Ovary (tissue), 10 donors: ENCODE measurements at places on chromosomes 4 and X. TPM values are rescaled to one million over a fixed set of nuclear protein-coding genes. Genes with fewer than 3 reads are reported as not detected.
A peak's percentile ranks its signal among the peaks of the same experiment; 100 is the strongest.

Gene SHROOM3
- 70.1 TPM for total RNA-seq

Gene CCDC160
- total RNA-seq = 1.2 TPM

Gene TMSB15A
- 9.4 TPM for total RNA-seq

Gene PARM1
- 11.0 TPM for total RNA-seq

DNA sequence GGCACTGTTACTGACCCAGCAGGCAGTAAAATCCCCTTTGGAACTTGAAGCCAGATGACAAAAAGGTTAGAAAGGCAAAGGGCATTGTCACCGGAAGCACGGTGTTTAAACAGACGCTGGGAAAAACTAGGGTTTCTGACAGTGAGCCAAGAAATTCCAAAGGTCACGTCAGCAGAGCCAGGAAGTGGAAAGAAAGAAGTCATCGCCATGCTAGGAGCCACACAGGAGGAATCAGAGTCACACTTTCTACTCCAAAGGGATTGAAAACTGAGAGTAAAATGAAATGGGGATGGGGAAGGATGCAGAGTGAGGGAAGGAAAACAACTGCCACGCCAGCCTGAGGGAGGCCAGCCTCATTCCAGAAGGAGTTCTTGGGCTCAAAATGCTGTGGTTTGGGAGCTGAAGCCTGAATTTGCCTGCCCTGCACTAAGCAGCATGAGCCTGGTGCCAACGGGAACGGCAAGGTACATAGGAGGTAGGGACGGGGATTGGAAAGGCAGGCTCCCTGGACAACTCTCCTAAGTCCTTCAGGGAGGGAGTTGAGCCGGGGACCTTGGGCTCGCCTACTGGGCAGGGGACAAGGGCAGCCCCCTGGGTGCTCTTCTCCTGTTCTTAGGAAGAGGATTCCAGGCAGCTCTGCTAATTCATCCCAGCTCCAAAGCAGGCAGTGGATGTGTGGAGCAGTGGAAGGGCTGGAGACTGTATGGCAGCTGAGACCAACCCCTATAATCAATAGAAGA lies 66.8 kb downstream of the SOWAHB start:
- no peak overlapping the region for H3K27ac ChIP-seq
- no peaks in the 10 kb centered on the region for H3K36me3 ChIP-seq
- peaks cover 2% of the 10 kb centered on the region for H3K4me1 ChIP-seq
- DNase-seq = peak; percentile 45
- H3K27me3 ChIP-seq = no peaks in the 10 kb centered on the region

DNA sequence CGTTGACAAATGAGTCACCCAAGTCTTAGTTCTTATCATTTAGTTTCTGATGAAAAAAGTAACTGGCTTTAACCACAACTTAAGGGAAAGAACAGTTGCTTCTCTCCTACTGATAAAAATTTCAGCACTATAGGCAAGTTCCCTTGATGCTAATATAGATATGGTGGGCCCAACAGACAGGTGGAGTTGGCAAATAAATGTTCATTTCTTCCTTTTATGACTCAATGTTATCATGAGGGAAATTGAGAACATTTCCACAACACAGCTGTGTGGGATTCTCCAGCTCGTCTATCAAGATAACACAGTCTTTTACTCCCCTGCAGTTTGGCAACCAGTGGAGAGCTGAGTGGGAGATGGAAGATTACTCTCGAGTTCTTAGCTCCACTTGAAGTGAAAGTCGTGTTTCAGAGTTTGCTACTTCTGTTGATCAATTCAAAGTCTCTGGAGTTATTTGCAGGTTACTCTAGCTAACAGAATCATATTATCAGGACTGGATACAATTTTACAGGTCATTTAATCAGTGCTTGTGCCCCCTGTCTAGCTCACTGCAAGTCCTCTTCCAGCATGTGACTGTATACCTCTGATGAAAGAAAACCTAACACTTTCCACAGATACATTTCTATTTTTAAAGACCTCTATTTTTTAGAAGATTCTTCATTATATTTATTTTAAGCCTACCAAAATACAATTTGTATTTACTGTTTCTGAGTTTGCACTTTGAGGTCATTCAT lies 270.6 kb upstream of the GK2 start:
- DNase-seq = no peak
- H3K36me3 ChIP-seq = no peaks in the 10 kb centered on the region
- no peaks in the 10 kb centered on the region for H3K27me3 ChIP-seq
- no peak overlapping the region for H3K27ac ChIP-seq
- H3K4me3 ChIP-seq = no peak overlapping the region
- no peaks in the 10 kb centered on the region for H3K4me1 ChIP-seq

- no peak overlapping the region for H3K4me3 ChIP-seq
- H3K36me3 ChIP-seq = no peaks in the 10 kb centered on the region
- DNase-seq = no peak
Measured at GRCh38 chrX:52839137-52839536, 28.1 kb downstream of the XAGE5 start.

GRCh38 chr4:185700048-185700447 lies 111.9 kb downstream of the SORBS2 start:
- H3K4me1 ChIP-seq = no peaks in the 10 kb centered on the region
- no peak overlapping the region for H3K4me3 ChIP-seq
- no peak overlapping the region for H3K27ac ChIP-seq

- H3K36me3 ChIP-seq = no peaks in the 10 kb centered on the region
- H3K27ac ChIP-seq = no peak overlapping the region
- H3K4me1 ChIP-seq = no peaks in the 10 kb centered on the region
- H3K27me3 ChIP-seq = no peaks in the 10 kb centered on the region
- H3K4me3 ChIP-seq = no peak overlapping the region
Measured at GRCh38 chr4:143617994-143618679, 82.3 kb downstream of the FREM3 start.

DNA sequence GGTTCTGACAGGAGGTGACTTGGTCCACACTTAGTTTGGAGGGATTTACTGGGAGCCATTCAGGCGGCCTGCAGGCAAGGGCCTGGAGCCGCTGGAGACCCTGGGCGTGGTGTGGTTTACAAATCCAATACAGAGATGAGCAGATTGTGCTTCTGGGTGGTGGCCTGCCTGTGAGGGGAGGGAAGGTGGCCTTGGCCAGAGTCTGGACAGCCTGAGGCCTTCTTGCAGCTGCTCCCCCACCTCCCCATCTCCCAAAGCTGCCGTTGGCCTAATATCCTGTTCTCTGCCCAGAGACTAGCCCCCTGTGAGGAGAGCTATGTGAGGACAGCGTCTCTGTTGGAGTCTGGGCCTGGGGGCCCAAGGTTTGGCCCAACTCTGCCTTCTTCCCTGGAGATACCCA lies 163.9 kb upstream of the MAMLD1 start:
- no peaks in the 10 kb centered on the region for H3K27me3 ChIP-seq
- H3K4me1 ChIP-seq = no peaks in the 10 kb centered on the region
- no peak overlapping the region for H3K4me3 ChIP-seq
- DNase-seq = no peak
- H3K36me3 ChIP-seq = no peaks in the 10 kb centered on the region

GRCh38 chr4:184434501-184435066 lies 39.8 kb downstream of the IRF2 start:
- DNase-seq = no peak
- H3K4me3 ChIP-seq = no peak overlapping the region
- peaks cover 8% of the 10 kb centered on the region for H3K4me1 ChIP-seq
- H3K27me3 ChIP-seq = no peaks in the 10 kb centered on the region

DNA sequence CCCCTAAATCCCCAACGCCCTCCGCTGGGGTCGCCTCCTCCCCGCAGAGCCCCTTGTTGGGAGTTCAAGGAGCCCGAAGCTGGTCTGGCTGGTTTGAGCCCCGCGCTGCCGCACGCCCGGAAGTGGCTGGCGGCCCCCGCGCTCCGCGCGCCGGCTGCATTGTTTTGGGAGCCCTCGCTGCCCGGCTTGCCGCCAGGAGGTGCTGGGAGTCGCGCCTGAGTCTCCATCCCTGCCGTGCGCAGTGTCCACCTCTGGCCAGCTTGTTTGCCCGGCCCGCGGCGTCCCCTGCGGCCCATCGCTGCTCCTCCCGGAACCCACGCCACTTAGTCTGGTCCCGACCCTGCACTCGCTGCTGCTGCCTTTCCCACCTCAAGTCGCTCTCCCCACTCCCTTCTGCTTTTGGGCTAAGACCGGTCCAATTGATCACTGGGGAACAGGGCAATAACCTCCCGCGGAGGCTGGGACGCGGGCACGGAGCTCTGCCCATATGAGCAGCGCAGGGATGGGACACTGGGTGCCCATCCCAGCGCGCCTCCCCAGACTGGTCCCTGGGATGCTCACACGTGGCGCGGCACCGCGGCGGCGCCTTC lies 2.2 kb upstream of the SFRP2 start:
- DNase-seq = no peak
- peaks cover 5% of the 10 kb centered on the region for H3K4me1 ChIP-seq
- H3K27me3 ChIP-seq = no peaks in the 10 kb centered on the region
- no peaks in the 10 kb centered on the region for H3K36me3 ChIP-seq
- no peak overlapping the region for H3K4me3 ChIP-seq
- no peak overlapping the region for H3K27ac ChIP-seq

- no peaks in the 10 kb centered on the region for H3K36me3 ChIP-seq
- H3K4me3 ChIP-seq = no peak overlapping the region
- H3K4me1 ChIP-seq = no peaks in the 10 kb centered on the region
- no peaks in the 10 kb centered on the region for H3K27me3 ChIP-seq
Measured at GRCh38 chr4:183738961-183739360, 79.9 kb downstream of the TRAPPC11 start.

DNA sequence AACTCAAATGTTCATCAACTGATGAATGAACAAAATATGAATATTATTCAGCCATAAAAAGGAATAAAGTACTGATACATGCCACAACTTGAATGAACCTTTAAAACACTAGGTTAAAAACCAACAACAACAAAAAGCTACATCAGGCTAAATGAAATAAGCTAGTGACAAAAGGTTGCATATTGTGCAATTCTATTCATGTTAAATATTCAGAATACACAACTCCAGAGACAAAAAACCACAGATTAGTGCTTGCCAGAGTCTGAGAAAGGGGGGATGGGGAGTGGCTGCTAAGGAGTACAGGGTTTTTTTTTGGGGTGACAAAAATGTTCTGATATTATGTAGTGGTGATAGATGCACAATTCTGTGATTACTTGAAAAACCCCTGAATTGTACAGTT lies 58.5 kb downstream of the HAUS3 start:
- H3K4me3 ChIP-seq = no peak overlapping the region
- H3K27ac ChIP-seq = no peak overlapping the region
- no peaks in the 10 kb centered on the region for H3K27me3 ChIP-seq
- no peaks in the 10 kb centered on the region for H3K4me1 ChIP-seq
- H3K36me3 ChIP-seq = no peaks in the 10 kb centered on the region
- DNase-seq = no peak

DNA sequence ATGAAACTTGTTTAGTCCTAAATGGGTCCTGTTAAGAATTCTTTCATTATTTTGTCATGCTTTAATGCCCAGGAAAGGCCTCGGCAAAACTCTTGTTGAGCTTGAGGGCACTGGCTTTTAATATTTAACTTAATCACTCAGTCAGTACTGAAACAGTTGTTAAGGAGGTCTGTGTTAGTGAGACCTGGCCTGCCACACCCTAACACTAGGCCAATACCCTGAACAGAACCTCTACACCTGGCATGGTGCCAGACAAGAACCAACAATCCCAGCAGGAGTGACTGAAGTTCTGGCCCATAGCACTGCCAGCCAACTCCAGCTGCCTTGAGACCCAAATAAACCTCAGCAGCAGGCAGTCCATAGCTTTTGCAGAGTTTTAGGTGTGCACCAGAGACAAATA lies 85.7 kb upstream of the ITM2A start:
- H3K4me1 ChIP-seq = no peaks in the 10 kb centered on the region
- peaks cover 2% of the 10 kb centered on the region for H3K27me3 ChIP-seq
- no peaks in the 10 kb centered on the region for H3K36me3 ChIP-seq
- no peak overlapping the region for H3K27ac ChIP-seq
- H3K4me3 ChIP-seq = no peak overlapping the region
- DNase-seq = no peak

- H3K27me3 ChIP-seq = no peaks in the 10 kb centered on the region
- H3K36me3 ChIP-seq = no peaks in the 10 kb centered on the region
- no peak overlapping the region for H3K4me3 ChIP-seq
- no peak for DNase-seq
- no peak overlapping the region for H3K27ac ChIP-seq
Measured at GRCh38 chr4:152075253-152075928, 314.6 kb upstream of the GATB start.

DNA sequence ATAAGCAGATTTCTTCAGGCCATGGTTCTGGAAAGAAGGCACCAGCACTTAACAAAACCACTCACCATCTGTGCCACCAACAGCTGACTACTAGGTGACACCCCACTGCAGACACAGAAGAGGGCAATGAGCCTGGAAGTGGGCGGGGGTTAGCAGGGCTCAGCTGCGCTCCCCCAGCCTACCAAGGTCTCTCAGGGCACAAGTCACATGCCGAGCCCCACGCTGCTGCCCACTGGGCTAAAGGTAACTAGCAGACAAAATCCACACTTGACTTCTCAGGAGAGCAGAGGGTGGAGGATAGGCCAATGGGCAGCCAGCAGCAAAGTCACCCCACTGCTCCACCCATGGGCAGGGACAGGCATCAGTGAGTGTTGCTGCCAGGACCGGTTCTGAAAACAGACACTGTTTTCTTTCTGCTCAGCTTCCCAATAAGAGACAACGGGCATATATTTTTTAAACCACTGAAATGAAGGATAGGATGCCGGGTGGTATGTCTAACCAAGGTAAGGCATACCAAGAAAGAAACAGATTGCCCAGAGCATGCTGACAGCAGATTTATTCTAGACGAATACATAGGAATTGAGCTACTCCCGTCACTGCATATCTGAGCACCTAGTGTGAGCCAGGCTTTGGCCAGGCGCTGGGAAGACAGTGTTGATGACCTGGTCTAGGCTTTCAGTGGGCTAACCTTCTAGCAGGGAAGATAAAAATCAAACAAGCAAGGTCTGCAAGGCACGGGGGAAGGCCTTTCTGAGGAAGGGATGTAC lies 20.1 kb downstream of the ACSL1 start:
- DNase-seq = peak; percentile 44
- no peaks in the 10 kb centered on the region for H3K27me3 ChIP-seq
- H3K4me1 ChIP-seq = peaks cover 6% of the 10 kb centered on the region
- no peak overlapping the region for H3K4me3 ChIP-seq

GRCh38 chrX:46034868-46035267 lies 510.4 kb downstream of the ZNF674 start:
- no peak overlapping the region for H3K4me3 ChIP-seq
- no peaks in the 10 kb centered on the region for H3K4me1 ChIP-seq
- no peaks in the 10 kb centered on the region for H3K27me3 ChIP-seq
- no peak for DNase-seq

DNA sequence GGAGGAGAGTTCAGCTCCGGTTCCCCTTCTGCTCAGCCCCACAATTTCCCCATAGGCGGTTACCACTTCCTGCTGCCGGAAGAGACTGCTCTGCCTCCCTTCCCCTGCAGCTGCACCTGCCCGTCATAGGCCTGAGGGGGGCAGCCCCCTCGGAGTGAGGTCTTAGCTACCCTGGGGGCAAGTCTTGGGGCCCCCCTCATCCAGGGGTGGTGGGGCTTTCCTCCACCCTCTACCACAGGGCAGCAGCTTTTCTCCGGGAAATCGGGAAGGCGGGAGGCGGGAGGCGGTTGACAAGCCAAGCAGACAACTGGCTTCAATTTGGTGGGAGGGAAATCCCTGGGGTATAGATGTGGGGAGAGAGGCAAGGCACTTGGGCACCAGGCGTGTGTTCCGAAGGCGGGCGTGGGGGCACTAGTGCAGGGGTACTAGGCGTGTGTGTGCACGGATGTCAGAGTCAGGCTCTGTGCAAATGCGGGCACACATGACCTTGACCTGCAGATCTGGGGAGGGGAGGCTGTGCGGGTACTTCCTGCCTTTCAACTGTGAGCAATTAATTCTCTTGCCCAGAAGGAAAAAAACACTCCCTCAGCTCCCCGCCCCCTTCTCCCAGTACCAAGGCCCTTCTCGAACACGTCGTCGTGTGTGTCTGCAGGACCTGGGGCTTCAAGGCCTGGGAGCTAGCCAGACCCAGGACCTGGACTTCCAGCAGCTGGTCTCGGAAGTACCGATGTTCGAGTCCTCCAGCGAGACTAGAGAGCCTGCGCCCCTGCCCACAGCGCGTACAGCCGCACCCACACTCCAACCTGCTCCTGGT lies 1.0 kb upstream of the ARHGAP4 start:
- H3K27me3 ChIP-seq = no peaks in the 10 kb centered on the region
- DNase-seq = peak; percentile 65
- H3K36me3 ChIP-seq = no peaks in the 10 kb centered on the region
- H3K27ac ChIP-seq = peak overlapping the region; percentile 91
- peaks cover 10% of the 10 kb centered on the region for H3K4me1 ChIP-seq
